ENCODE measurements at places on chromosomes 7 and 10.

DNA sequence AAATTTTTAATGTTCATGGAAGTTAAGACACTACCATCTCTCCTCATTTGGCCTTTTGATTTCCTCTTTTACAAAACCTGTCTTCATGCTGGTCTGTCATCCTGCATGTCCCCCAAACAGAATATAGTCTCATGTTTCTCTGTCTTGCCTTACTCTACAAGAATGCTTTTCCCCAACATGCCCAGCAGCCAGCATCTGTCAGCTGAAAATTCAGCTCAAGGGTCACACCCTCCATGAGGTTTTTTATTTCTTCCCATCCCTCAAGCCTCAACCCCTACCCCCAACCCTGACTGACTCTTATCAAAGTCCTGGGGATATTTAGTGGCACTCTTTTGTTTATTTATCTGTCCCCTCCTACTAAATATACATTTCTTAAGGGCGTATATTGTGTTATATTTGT is 202.0 kb downstream of the ANK3 start:
- DNase-seq, result no peak

- DNase-seq, result no peak
These were observed 207.7 kb downstream of the TPK1 start for GRCh38 chr7:144628176-144628575.

DNA sequence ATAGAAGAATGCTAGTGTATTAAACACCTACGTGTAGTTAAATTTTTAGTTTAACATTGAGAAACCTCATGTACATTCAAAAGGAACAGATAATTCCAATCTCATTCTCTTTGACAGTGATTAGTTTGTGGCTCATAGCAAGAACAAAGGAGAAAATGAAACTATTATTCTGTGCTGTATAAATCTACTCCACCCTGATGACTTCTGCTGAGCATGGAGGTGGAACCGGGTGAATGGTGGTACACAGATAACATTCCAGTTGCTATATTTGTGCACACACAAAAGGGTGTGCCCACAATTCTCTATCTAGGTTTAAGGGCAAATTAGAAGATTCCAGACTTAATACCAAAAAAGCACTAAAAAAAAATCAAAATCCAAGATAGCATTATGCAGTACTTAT is 17.0 kb upstream of the RALA start:
- peak; percentile 27 for DNase-seq

DNA sequence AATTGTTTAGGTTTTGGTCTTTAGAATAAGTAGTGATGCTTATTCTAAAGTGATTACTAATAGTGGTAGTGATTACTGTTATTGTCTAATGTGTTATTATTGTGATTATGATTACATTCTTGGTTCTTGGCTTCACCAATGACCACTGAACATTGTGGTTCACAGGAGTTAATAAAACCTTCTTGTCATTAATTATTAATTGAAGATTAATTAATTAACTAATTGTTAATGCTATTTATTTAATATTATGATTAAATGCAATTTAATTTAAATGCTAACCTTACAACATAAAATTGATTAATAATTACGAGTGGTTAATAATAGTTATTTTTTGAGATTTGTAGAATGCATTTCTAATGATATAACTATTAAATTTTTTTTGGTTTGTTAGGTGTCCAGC is 747.7 kb upstream of the POM121L12 start:
- DNase-seq, result no peak

GRCh38 chr7:5314864-5315263 is 32.1 kb downstream of the SLC29A4 start:
- no peak for DNase-seq

DNA sequence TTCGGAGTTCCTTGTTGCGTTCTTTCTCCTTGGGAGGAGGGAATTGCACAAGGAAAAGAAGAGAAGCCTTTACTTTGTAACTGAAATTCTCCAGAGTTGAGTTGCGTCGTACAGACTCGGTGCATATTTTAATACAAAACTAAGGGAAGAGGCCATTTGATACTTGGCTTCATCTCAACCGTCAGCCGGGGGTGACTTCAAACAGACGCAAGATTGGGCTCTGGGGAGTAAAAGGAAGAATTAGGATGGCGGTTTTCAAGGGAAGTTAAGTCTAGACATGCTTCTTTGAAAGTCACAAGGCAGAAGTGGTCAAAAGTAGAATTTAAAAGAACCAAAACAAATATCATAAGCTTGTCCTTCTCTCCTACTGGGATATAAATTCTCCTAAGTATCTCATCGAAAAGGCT is 1.6 kb downstream of the PRR15 start:
- DNase-seq, result no peak

- DNase-seq, result peak; percentile 9
These were observed 29.4 kb downstream of the PRKG1 start for GRCh38 chr10:51103554-51104217.

- peak; percentile 18 for DNase-seq
These were observed 101.5 kb upstream of the NPVF start for GRCh38 chr7:25329815-25330214.

DNA sequence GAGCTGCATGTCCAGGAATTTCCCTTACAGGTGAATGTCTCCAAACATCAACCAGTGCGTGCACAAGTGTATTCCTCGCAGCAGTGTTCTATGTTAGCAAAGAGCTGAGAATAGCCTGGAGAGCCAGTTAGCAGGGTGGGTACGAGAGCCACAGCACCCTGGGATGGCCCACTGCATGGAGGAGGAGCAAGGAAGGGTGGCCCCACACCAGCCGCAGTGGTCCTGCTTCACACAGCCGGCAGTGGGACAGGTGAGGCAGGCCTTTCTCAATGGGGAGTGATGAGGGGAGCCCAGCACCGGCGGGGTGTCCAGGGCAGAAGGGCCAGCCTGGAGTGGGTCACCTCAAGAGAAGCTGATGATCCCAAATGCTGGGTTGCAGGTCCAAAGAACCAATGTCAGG is 240.7 kb downstream of the TCERG1L start:
- DNase-seq, result no peak

DNA sequence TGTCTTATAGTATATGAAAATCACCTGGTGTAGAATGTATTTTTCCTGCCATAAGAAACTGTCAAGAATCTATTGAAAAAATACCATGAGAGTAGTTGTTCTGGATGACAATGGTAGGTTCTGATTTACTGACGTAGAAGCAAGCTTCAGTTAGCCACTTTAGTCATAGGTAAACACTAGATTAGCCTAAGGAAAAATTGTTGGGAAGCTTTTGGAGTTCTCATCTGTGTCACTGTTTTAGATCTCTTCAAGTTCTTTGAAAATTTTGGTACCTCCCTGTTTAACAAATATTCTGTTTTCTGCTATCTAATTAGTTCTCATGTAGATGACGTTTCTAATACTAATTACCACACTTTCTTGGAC is 131.8 kb downstream of the ADK start:
- no peak for DNase-seq
